ENCODE measurements at places on chromosomes 4 and X. TPM values are rescaled to one million over a fixed set of nuclear protein-coding genes. Genes with fewer than 3 reads are reported as not detected.

The MTTP gene
- not detected for total RNA-seq

The CSAG3 gene
- total RNA-seq: not detected

The ODAPH gene
- not detected for total RNA-seq

The JCHAIN gene
- not detected for total RNA-seq

The HSFX4 gene
- not detected for total RNA-seq

The PRKG2 gene
- not detected for total RNA-seq

The ASMT gene
- total RNA-seq: not detected

The MAGEC3 gene
- total RNA-seq: not detected

The GYPE gene
- total RNA-seq: 0.49 TPM
